Stimulated activated CD8-positive, alpha-beta memory T cell treated with anti-CD3 and anti-CD28 coated beads, Interleukin-4, amount 100 ng/mL, for 1 hour (primary cell): ENCODE measurements at places on chromosomes 5 and 9.

GRCh38 chr9:21758540-21758939 lies 43.9 kb upstream of the MTAP start:
- DNase-seq = no peak

DNA sequence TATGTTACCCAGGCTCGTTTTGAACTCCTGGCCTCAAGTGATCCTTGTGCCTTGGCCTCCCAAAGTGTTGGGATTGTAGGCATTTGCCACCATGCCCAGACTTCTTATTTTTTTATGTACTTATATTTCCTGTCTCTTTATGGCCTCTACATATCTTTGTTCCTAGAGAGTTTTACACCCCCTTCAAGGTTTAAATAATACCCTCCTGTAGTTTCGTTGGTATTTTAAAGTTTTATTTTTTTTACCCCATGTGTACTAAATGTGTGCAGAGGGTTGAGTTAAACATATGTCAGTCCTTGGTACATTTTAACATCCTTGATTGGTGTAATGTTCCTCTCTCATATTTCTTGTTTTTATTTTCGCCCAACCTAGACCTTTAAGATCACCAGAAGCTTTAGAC lies 29.4 kb downstream of the OCLN start:
- no peak for DNase-seq

DNA sequence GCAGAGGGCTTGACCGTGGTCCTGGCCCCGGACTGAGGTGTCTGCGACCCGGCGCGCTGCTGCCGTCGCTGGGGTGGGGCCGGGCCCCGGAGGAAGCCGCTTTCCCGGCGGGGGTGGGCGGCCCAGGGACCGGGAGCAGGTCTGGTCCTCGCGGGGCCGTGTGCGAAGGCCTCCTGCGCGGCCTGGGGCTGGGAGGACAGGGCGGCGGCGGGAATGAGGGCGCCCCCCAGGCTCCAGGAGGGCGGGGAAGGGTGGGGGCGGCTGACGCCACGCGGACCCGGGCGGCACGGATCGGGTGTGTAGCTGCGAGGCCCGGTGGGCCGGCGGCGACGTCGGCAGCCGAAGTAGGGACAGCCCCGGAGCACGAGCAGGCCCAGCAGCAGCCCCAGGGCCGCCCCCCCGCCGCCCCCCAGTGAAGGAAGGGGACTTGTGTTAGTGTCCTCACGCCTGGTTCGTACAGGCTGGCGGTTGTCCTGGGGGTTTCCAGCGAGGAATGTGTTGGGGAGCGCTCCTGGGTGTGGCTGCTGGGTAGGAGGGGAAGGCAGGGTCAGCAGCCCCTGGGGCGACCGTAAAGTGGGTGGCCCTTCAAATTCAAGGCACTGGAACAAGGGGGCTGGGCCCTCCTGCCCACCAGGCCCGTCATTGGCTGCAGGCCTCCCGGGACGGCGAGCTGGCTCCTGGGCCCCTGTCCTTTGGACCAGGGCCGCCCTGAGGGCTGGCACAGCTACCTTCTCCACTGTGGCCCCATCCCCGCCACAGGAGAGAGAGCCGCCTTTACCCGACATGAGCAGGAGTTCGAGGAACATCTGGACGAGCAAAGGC lies 597 bp upstream of the TMEM250 start:
- DNase-seq = no peak

GRCh38 chr9:95065224-95065623 lies 252.3 kb downstream of the FANCC start:
- DNase-seq = no peak

GRCh38 chr9:133506653-133507038 lies 18.1 kb downstream of the MYMK start:
- DNase-seq = no peak

DNA sequence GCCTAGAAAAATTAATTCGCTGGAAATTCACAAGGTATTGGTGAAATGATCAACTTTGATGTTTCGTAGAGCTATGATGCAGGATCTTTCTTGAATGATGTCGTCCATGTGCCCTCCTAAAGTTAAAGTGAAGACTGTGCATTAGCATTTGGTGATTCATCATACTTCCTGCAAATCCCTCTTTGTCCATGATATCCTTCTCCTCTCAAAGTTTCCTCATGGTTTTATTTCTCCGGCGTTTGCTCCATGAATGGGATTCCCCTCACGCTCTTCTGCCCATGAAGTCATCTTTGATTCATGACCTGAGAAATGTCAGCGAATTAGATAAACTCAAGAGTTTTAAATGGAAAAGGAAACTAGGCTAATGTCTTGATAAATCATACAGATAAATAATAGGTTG lies 372.7 kb downstream of the PSAT1 start:
- DNase-seq = no peak

DNA sequence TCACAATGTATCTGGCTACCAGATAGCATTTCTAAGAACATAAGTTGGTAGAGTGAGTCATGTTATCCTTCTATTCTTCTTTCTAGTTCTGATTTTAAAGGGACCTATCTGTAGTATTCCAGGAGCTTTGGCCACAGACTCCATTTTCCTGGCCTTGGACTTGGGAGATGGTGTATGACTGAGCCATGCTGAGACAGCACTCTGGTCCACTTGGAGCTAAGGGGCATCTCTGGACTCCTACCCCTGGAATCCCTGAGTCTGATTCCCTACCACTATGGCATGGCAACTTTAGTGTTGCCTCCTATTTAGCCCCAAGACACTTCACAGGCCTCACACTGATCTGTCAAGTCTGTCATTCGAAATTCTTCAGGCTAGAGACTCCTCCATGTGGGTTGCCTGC lies 58.8 kb downstream of the BAAT start:
- DNase-seq = no peak

GRCh38 chr5:88679638-88680037 lies 203.3 kb downstream of the MEF2C start:
- DNase-seq = no peak

- DNase-seq = no peak
These were observed 82.2 kb downstream of the TRIO start for GRCh38 chr5:14225173-14225834.
